ENCODE measurements at places on chromosomes 7 and 10. TPM values are rescaled to one million over a fixed set of nuclear protein-coding genes. Genes with fewer than 3 reads are reported as not detected.

TSPAN12 gene
- 2.0 TPM for total RNA-seq

PLXNA4 gene
- total RNA-seq, result 2.5 TPM

VWC2 gene
- total RNA-seq, result under 0.01 TPM

RBAK gene
- 6.0 TPM for total RNA-seq

RBP4 gene
- total RNA-seq, result not detected

LRIT1 gene
- not detected for total RNA-seq

HOGA1 gene
- 0.34 TPM for total RNA-seq

RPS24 gene
- total RNA-seq, result 2,377 TPM

ZNF853 gene
- total RNA-seq, result 3.2 TPM

PRRT4 gene
- not detected for total RNA-seq

HMX2 gene
- total RNA-seq, result not detected

ZNF680 gene
- total RNA-seq, result 7.3 TPM

ARHGEF35 gene
- total RNA-seq, result 2.5 TPM

PLEKHS1 gene
- not detected for total RNA-seq

AFAP1L2 gene
- 0.26 TPM for total RNA-seq

HOXA2 gene
- total RNA-seq, result 0.43 TPM

NEURL1 gene
- 0.17 TPM for total RNA-seq

HYAL4 gene
- total RNA-seq, result not detected

YKT6 gene
- total RNA-seq, result 45.6 TPM

EMX2 gene
- not detected for total RNA-seq

ARHGAP22 gene
- 34.2 TPM for total RNA-seq

OR2A5 gene
- not detected for total RNA-seq

MYO1G gene
- total RNA-seq, result under 0.01 TPM
